H9 (cell line): ENCODE measurements at places on chromosomes 11 and 22.

DNA sequence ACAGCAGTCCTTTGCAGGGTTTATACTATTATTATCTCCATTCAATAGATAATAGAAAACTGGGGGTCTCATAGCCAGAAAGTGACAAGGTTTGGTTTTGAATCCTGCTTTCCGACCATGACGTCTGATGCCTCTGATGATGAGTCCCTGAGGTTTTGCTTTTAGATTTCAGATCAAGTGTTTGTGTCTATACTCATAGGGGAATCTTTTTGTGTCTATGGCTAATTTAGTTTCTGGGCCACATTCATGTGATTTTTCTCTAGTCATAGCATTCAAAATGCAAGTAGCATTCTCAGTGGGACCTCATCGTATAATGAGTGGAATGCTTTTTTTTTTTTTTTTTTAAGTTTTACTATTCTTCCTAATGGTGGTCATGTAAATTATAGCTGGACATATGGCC is 72.9 kb downstream of the TNRC6B start:
- H3K27me3 ChIP-seq, result no peaks in the 10 kb centered on the region
- H3K4me1 ChIP-seq, result peaks cover 4% of the 10 kb centered on the region; the same call in 1 of the 2 replicates
- H3K4me3 ChIP-seq, result no peak overlapping the region
- DNase-seq, result no peak
- H3K36me3 ChIP-seq, result peaks cover 32% of the 10 kb centered on the region

DNA sequence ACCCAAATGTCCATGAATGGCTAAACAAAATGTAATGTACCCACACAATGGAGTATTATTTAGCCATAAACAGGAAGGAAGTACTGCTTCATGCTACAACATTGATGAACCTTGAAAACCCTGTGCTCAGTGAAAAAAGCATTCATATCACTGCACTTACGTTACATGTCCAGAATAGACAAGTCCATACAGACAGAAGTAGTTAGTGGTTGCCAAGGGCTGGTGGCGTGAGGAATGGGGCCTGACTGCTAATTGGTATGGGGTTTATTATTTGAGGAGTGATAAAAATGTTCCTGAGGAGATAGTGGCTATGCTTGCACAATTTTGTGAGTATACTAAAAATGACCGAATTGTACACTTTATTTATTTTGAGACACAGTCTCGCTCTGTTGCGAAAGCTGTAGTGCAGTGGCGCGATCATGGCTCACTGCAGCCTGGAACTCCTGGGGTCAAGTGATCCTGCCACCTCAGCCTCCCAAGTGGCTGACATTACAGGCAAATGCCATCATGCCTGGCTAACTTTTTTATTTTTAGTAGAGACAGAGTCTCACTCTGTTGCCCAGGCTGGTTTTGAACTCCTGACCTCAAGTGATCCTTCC is 7.7 kb upstream of the SYVN1 start:
- H3K4me1 ChIP-seq, result no peaks in the 10 kb centered on the region
- H3K27ac ChIP-seq, result no peak overlapping the region
- no peaks in the 10 kb centered on the region for H3K27me3 ChIP-seq
- DNase-seq, result no peak

DNA sequence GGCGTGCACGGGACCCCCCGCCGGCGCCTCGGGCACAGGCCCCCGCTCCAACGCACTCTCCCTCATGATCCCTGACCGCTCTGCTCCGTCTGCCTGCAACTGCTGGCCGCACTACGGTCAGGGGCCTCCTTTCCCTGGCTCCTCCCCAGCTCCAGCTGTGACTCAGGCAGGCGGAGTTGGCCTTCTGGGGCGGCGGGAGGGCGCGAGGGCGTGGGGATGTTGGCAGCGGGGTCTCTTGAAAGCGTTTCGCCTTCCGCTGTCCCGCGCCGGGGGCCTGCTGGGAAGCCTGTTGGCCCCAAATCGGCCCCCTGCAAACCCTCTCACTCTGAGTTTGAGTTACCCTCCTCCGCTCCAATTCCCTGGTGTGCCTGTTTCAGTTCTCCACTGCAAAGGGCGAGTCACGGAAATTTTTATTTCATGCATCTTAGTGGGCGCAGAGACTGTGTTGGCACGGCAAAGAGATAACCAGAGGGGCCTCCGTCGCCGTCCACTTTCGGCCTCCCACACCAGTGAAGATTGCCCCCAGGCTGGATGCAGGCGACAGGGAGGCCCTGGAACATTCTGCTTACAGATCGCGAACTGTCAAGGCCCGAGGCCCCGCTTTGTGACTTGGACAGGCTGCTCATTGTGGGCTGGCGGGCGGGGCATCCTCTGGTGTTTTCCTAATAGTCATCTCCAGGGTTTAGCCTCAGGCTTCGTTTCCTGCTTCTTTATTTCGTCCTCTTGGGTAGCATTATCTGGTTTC is at the start of gene CAVIN3:
Gene CAVIN3 (minus strand): TSS at position 91 of the 745 bp plus-strand sequence. CDS start 25 bp downstream, at position 66.
- H3K4me3 ChIP-seq, result peak within 1 kb of the TSS; percentile 75
- no peaks in the 10 kb centered on the region; the same call in 1 of the 2 replicates for H3K27me3 ChIP-seq
- H3K4me1 ChIP-seq, result peaks cover 4% of the 10 kb centered on the region; the same call in 1 of the 2 replicates
- H3K36me3 ChIP-seq, result no peaks in the 10 kb centered on the region; the same call in 2 of the 3 replicates
- peak; percentile 79 for DNase-seq
- H3K27ac ChIP-seq, result peak within 1 kb of the TSS; percentile 49

DNA sequence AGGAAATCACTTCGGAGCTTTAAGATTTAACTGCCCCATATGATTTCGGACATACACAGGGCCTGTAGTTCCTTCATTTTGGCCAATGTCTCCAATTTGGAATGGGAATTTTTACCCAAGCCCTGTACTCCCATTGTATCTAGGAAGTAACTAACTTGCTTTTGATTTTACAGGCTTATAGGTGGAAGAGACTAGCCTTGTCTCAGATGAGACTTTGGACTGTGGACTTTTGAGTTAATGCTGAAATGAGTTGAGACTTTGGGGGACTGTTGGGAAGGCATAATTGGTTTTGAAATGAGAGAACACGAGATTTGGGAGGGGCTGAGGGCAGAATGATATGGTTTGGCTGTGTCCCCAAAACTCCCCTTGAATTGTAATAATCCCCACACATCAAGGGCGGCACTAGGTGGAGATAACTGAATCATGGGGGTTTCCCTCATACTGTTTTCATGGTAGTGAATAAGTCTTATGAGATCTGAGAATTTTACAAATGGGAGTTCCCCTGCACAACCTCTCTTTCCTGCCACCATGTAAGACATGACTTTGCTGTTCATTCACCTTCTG is 130.5 kb downstream of the LARGE1 start:
- H3K36me3 ChIP-seq, result peaks cover 44% of the 10 kb centered on the region
- H3K4me3 ChIP-seq, result no peak overlapping the region
- no peak overlapping the region for H3K27ac ChIP-seq
- no peak for DNase-seq
- H3K27me3 ChIP-seq, result no peaks in the 10 kb centered on the region

DNA sequence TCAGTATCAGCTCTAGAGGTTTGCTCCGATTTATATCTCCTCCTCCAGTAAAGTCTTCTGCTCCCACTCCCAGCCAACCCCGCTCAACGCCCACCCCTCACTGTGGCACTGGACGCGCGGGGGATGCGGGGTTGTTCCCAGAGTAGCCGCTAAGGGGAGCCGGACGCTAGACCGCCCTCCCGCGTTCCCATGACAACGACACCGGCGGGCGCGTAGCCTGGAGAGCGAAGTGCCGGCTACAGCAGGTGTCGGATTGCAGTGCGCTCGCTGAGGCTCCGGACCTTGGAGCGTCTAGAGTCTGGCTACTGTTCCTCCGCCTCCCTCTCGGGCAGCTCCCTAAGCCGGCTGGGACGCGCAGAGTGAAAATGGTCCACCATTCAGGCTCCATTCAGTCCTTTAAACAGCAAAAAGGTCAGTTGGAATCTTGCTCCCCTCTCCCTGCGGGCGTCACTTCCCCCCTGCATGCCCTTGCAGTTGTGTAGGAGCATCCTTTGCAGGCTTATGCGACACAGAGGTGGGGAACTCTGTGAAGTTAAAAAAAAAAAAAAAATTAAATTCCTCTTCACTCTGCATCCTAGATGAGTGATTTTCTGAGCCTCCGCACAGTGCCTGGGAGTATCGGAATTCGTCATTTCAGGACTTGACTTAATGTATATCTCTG is at the start of gene ANO3:
Gene ANO3 (plus strand): TSS at position 220 of the 661 bp plus-strand sequence. CDS start 146 bp downstream, at position 366.
- no peak within 1 kb of the TSS for H3K27ac ChIP-seq
- H3K4me1 ChIP-seq, result no peaks in the 10 kb centered on the region
- no peaks in the 10 kb centered on the region; the same call in 2 of the 3 replicates for H3K36me3 ChIP-seq
- no peaks in the 10 kb centered on the region for H3K27me3 ChIP-seq
- peak; percentile 97 for DNase-seq

DNA sequence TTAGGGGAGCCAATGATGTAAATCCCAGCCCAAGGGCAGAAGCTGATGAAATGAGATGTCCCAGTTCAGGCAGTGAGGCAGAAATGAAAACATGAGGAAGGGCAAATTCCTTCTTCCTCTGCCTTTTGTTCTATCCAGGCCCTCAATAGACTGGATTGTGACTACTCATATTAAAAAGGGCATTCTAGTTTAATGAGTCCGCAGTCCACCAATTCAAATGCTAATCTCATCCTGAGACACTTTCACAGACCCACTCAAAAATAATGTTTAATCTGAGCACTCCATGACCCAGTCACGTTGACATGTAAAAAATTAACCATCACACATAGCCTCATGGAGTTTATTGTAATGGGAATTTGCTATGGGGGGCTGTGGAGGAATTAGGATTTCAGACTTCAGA is 717.9 kb downstream of the OPCML start:
- H3K27ac ChIP-seq, result no peak overlapping the region
- H3K4me3 ChIP-seq, result no peak overlapping the region
- no peak for DNase-seq
- H3K27me3 ChIP-seq, result no peaks in the 10 kb centered on the region
- no peaks in the 10 kb centered on the region for H3K4me1 ChIP-seq
